ENCODE measurements at places on chromosomes 1 and 21.
A peak's percentile ranks its signal among the peaks of the same experiment; 100 is the strongest.

GRCh38 chr1:64060611-64061302 is 142.7 kb upstream of the UBE2U start:
- DNase-seq, result no peak

- DNase-seq, result no peak
Measured at GRCh38 chr1:224387302-224387912, 30.7 kb downstream of the CNIH4 start.

DNA sequence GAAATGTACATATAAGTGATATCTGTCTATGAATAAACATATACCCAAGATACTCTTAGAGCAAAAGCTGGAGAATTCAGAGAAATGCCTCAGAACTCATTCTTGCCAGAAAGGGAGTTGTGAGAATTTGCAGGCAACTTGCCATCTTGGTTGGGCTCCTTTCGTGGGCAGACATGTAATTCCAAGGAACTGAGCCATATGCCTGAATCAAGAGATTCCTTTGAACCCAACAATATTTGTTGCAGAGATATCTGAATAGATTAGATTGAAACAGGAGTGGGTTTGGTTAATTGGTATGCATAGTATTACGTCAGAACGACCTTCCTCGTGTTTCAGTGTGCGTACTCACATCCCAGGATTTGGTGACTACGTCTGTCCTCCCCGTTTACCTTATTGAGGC is 67.0 kb downstream of the TGFB2 start:
- DNase-seq, result no peak

- no peak for DNase-seq
Measured at GRCh38 chr1:111290104-111290503, 547 bp upstream of the CHIA start.

- DNase-seq, result no peak
Measured at GRCh38 chr1:78231894-78232293, 186.1 kb downstream of the GIPC2 start.

- DNase-seq, result no peak
Measured at GRCh38 chr21:45630066-45630694, 13.3 kb upstream of the PCBP3 start.

DNA sequence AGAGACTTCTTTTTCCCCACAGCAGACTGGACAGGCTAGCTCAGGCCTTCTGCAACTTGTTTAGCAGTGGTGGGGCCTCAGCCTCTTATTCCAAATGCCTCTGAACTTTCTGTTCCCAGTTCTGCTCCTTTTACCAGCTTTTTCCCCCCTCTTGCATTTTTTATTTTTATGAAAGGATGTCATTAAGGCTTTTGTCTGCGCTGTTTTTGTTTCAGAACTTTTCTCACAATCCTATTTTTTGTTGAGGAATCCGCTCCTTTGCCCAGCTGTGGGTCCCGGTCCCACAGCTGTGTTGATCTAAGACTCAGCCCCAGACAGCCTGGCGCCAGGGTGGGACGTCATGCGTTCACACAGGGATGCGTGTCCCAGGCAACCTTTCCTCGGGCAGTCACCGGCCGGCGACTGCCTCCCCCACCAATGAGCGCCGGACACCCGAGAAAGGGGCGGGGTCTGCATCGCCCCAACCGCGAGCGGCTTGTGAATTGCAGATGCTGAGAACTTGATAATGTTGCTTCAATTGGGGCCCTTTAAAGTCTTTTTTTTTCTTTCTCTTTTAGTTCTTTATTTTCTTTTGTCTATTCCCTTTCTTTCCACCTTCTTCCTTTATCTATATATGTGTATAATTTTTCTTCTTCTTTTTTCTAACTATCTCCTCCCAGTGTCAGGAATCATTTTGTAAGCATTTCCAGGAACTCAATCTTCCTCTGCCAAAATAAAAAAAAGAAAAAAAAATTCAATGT is 3.0 kb upstream of the ID3 start:
- DNase-seq, result peak; percentile 94

DNA sequence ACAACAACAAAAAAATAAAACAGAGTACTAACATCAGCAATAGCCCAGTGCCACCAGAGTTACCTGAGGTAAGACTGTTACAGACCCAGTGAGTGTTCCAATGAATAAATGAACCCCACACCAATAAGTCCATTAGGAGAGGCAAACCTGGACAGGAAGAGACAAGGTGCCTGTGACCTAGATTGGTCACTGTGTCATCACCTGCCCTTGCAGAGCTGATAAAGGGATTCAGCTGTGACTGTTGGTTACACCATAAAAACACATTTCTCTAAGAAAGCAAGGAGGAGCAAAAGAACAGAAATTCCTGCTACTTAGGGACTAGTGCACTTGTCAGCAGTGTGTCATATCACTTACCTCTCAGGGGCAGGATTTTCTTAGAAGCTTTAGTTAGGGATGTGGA is 37.5 kb downstream of the CD2 start:
- DNase-seq, result no peak

- DNase-seq, result no peak
Measured at GRCh38 chr1:31583995-31584868, 7.9 kb downstream of the TINAGL1 start.

DNA sequence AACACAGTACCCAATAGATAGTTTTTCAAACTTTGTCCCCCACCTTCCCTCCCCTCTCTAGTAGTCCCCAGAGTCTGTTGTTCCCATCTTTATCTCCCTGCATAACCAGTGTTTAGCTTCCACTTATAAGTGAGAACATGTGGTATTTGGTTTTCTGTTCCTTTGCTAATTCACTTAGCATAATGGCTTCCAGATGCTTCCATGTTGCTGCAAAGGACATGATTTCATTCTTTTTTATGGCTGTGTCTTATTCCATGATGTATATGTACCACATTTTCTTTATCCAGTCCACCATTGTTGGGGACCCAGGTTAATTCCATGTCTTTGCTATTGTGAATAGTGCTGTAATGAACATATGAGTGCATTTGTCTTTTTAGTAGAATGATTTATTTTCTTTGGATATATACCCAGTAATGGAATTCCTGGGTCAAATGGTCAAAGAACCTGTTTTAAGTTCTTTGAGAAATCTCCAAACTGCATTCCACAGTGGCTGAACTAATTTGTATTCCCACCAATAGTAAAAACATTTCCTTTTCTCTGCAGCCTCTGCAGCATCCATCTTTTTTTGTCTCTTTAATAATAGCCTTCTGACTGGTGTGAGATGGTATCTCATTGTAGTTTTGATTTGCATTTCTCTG is 126.0 kb downstream of the AK5 start:
- no peak for DNase-seq

GRCh38 chr21:39968010-39968409 is 100.8 kb downstream of the PCP4 start:
- DNase-seq, result no peak

DNA sequence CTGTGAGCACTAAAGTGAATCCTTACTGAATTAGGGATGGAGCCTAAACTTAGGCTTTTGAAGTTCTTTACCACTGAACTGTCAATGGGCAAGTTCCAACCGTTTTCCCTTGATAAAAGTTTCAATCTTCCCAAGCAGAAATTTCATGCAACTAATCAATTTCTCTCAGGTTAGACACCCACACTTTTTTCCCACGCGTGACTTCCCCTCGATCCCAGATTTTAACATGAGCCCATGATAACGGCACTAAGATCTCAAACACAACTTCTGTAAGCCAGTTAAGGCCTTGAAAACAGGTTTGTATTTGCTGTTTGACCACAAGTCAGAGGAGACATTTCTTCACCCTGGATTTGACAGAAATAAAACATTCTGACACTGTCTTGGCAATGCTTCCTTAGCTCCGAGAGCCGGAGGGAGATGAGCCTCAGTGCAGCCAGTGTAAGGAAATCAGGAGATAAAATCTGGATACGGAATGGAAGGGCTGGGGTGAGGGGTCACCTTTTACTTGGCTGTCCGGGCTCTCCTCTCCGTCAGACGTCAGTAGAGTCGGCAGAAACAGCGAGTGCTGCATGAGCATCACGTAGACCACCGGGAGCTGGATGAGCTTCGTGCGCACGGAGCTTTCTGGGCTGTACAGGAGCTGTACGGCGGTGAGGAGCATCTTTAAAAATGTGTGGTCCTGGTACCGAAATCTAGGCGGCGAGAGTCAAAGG is 39.7 kb downstream of the MRAP start:
- DNase-seq, result no peak

GRCh38 chr1:207811319-207811718 is 59.5 kb downstream of the CD46 start:
- DNase-seq, result no peak

DNA sequence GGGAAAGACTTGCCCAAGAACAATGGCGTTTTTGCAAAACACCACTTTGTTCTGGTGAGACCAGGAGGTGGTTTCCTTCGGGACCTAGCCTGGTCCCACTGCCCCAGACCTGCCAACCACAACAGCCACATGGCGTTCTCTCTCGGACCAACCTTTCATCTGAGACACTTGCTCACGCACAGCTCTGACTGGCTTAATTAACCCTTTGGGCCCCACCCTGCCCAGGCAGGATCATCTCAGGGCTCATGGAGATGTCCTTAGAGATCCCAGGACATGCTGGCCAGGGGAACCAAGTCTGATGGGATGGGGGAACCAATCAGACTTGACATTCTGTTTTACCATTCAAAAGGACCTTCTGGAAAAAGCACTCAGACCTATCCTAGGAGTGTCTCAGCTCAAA is 97.8 kb upstream of the SLC2A1 start:
- no peak for DNase-seq

- no peak for DNase-seq
Measured at GRCh38 chr1:116560704-116561490, 9.9 kb downstream of the CD58 start.

- DNase-seq, result no peak
Measured at GRCh38 chr1:44808063-44808937, at the start of gene BTBD19. Gene BTBD19, plus strand, starts transcription at chr1:44808523. Its CDS starts 298 bp downstream, at chr1:44808821.

DNA sequence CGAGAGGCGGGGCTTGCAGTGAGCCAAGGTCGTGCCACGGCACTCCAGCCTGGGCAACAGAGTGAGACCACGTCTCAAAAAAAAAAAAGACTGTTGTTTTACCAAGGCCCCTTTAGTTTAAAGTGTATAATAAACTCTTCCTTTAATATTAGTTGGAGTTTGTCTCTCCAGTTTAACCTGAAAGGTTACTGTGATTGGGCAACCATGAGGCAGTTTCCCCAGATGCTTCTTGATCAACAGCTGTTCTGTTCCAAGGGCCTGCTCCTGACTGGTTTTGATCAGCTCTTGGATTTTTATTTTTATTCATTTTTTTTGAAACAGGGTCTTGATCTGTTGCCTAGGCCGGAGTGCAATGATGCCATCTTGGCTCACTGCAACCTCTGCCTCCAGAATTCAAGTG is 18.1 kb upstream of the C2CD2 start:
- no peak for DNase-seq

GRCh38 chr1:246760422-246761347 is 36.5 kb downstream of the SCCPDH start:
- no peak for DNase-seq
